ENCODE measurements at places on chromosomes 5 and 9.

DNA sequence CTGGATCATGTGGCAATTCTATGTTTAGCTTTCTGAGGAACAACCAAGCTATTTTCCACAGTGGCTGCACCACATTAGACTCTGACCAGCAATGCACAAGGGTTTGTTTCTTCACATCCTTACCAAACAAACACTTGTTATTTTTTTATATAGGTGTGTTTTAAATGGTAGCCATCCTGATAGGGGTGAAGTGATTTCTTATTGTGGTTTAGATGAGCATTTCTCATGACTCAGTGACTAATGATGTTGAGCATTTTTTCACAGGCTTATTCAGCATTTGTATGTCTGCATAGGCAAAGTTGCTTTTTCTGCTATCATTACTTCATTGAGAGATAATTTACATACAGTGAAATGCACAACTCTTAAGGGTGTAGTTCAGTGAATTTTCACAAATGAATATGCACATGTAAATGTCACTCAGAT lies 36.0 kb downstream of the ANKRD33B start:
- DNase-seq: no peak

DNA sequence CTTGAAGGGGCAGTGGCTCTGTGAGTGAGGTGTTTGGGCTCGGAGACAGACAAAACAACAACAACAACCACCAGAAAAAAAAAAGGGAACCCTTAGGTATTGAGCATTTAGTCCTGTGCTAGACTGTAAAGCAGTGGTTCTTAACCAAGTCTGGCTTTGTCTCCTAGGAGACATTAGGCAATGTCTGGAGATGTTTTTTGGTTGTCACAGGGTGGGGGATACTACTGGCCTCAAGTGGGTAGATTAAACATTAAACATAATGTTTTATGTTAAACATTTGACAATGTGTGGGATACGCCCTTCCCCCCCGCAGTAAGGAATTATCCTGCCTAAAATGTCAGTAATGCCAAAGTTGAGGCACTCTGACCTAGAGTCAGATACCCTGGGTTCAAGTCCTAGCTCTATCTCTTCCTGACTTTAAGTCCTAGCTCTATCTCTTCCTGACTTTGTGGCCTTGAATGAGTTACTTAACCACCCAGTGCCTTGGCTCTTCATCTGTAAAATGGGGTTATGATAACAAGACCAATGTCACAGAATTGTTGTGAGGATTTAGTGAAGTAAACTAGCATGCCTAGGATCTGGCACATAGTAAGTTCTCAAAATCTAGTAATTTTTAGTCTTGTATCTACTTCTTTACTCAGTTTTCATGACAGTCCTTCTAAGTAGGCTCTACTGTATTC lies 1.8 kb downstream of the TRIM32 start:
- no peak for DNase-seq

DNA sequence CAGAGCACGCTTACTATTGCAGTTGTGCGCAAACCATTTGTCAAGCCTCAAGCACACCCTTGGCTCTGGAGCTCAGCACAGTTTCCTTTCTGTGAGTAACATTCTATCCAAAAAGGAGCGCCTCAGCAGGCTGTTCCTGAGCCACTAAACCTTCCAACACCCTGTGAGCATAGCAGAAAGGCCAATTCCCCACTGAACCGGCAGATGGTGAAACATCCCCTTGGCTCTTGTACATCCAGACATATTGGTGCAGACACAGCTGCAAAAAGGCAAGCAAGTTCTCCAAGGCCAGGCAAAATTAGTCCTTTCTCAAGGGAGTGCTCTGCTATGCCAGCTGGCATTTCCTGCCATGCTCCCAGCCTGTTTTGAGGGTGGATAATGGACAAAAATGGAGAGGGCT lies 44.1 kb upstream of the CEMIP2 start:
- peak; percentile 43 for DNase-seq

- DNase-seq: no peak
Measured at GRCh38 chr5:77426670-77427069, 65.4 kb downstream of the WDR41 start.

DNA sequence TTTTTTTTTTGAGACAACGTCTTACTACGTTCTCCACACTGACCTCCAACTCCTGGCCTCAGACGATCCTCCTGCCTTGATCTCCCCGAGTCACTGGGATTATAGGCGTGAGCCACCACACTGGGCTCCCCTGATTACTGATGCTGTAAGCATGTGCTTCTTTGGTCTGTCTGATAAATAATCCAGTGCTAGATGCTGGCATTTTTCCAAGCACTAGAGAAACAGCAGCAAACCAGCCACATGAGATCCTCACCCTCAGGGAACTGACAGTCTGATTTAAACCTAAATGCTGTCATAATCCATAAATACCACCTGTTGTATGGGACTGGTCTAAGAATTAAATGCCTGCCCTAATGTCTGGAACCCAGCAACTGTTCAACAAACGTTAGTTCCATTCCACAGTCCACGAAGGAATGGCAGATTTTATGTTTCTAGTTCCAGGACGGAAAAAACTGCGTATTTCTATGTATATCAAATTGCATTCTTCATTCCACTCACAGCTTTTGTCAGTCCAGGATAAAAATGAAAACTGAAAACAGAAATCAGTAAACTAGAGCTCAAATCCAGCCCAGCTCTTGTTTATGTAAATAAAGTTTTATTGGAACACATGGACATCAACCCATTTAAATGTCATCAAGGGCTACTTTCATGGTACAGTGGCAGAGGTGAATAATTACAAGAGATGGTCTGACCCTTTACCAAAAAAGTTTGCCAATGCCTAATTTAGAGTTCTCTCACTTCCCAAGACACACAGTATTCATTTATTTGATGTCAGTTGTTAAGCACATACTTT lies 20.1 kb downstream of the SLC35D2 start:
- no peak for DNase-seq

GRCh38 chr5:34053571-34054399 lies 10.8 kb upstream of the C1QTNF3 start:
- DNase-seq: no peak

DNA sequence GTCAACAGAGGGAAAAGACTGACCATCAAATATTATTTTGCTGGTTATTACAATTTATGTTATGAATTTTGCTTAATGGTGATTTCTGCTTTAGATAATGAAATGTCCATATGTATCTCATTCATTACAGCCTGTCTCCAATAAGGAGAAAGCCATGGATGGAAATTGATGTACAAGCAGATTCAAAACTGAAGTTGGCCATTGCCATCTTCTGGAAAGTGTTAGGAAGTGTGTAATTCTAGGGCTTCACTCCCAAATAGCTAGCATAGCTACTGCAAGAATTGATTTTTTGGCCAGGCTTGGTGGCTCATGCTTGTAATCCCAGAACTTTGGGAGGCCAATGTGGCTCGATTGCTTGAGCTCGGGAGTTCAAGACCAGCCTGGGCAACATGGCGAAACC lies 45.8 kb downstream of the DYNC2I2 start:
- no peak for DNase-seq

GRCh38 chr9:127575875-127576778 lies 36.0 kb upstream of the STXBP1 start:
- no peak for DNase-seq

- DNase-seq: no peak
Measured at GRCh38 chr5:90548069-90548593, 10.5 kb upstream of the ADGRV1 start.

DNA sequence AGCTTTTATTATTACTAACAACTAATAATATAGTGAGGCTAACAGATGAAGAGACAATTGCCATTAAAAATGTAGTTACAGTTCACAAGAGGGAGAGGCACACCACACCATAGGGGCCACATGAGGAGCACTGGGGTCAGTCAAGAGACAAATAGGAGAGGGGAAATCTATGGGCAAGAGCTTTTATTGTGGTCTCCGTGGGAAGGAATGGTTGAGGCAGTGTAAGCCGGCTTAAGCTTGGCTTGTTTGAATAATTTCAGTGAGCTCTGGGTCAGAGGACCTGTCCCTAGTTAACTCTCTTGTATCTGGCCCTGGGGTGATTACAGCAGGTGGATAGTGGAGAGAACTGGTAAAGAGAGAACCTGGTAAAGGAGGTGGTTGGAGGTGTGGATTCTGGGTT lies 35.3 kb downstream of the OGN start:
- DNase-seq: no peak

DNA sequence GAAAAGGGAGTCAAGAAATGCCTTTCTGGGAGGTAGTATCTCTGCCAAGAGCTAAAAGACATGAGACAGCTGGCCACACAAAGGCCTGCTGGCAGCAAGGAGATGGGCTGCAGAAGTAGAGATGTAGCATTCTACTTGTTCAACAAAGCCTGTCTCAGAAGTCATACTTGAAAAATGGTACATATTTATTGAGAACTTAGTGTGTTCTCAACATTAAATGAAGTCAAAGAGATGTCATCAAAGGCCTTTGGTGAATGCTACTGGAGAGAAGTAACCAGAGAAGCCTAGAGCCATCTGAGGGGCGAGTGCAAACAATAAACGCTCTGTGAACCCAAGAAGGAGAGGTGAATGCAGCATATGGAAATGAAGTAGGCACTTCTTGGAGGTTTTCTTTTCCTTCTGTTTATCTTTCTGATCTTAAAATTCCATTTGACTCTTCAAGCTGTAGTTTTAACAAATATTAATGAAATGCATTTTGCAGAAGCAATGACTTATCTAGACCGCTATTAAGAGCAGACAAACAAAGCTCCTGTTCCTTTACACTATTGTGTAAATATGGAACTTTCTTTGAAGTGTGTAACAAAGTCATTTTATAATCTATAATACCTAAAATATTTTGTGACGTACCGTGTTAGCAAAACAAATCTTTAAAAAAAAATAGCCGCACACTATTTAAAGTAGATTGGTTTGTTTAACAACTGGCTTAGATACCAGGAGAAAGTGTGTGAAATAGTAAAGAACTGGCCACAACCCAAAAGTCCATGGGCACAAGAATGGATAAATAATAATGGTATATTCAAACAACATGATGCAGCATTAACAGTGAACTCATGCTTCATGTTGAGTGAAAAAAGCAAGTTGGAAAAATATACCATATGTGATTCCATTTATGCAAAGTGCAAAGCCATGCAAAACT lies 70.2 kb downstream of the ZNF608 start:
- no peak for DNase-seq

DNA sequence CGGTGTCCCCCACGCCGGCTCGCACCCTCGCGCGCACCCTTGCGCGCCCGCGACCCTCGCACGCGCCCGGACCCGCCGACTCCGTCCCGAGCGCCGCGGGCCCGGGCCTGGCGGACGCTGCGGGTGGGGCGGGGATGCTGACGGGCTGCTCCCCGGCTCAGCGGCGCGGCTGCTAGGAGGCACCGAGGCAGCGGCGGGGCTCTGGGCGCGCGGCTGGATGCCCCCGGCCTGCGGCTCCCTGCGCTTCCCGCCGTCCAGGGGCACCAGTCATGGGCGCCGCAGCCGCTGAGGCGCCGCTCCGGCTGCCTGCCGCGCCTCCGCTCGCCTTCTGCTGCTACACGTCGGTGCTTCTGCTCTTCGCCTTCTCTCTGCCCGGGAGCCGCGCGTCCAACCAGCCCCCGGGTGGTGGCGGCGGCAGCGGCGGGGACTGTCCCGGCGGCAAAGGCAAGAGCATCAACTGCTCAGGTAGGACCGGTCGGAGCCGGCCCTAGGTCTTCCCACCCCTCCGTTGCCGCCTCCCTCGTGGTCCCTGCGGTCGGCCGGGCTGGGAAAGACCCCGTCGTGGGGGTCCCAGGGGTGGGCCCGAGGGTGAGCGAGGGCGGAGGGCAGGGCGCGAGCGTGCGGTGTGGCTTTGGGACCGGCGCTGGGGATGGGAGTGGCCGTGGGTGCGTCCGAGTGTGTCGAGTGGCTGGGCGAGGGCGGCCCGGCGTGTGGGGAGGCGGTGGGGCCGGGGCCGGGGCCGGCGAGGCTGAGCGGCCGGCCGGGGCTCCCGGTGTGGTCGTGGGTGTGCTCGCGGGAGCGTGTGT lies 530 bp downstream of the TMEFF1 start:
- DNase-seq: peak; percentile 85

GRCh38 chr9:131630205-131630831 lies 85.0 kb downstream of the PRRT1B start:
- no peak for DNase-seq

DNA sequence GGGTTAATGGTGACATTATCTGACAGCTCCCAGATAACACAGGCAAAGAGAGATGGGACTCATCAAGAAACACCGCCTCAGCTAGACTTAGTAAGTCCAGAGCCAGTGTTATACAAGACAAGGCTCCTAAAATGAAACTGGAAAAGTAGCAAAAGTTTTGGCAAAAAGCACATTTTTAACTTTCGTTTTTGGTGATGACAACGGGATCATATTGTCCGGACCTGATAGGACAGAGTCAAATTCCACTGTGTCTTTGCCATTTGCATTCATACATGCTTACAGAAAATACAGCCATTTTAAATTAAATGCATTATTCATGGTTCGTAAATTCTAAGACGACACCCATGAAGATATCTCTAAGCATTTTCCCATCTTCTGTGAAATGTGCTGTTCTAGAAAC lies 152.1 kb downstream of the CRB2 start:
- DNase-seq: no peak

- DNase-seq: peak; percentile 27
Measured at GRCh38 chr5:94908889-94909480, 290.5 kb downstream of the SLF1 start.

DNA sequence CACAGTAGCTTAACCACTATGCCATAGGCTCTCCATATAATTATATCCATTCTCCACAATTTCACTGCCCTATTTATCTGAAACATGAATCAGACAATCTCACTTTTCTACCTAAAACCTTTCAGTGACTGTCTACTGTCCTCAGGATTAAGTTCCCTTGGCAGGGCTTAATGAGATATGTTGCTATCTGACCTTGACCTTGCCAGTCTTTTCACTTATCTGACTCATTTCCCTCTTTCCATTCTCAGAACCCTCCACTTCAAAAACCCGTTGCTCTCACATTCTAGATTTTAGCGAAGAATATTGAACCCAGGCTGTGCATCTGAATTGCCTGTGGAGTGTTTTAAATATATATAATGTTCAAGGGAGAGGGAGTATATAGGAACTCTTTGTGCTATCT lies 452.1 kb upstream of the MPDZ start:
- no peak for DNase-seq

GRCh38 chr5:159100025-159100781 lies 487 bp upstream of the EBF1 start:
- DNase-seq: peak; percentile 92

DNA sequence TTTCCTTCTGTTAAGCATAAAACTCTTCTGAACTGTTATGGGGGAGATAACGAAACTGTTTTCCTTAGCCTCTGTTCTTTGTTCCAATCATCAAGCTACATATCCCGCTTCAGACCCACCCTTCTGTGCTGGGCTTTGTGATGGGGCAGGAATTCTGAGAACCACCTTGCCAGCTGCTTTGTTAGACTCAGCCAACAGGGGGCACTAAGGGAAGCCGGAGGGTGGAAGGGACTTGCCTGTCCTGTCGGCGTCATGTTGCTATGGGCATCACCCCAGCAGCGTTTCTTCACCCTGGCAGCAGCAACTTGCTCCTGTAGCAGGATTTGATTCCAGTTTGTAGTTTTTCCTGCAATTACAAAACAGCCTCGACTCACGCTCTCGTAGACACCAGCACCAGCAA lies 169.1 kb downstream of the CAAP1 start:
- DNase-seq: peak; percentile 45

GRCh38 chr9:137195525-137196220 lies 4.9 kb downstream of the TPRN start:
- DNase-seq: peak; percentile 70

GRCh38 chr5:104367978-104368377 lies 805.4 kb upstream of the NUDT12 start:
- no peak for DNase-seq
